Retinal pigment epithelial cell (primary cell): ENCODE measurements at places on chromosomes 6 and 20.

DNA sequence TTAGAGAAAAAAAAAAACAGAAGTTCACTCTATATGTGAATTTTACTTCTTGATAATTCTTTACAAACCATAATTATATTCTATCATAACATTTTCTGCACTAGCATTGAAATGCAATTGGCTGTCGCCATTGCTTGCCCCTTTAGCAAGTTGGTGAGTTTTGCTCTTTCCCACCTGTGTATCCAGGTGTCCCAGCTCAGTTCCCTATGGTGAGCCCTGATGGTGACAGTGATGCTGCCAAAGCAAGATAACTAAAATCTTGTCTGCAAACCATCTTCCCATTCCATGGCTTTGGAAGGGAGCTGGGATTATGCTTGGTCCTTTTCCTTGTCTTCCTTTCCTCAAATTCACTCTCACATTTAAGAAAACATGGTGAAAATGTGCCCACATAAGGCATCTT lies 429.6 kb downstream of the NKAIN2 start:
- DNase-seq = no peak

GRCh38 chr6:152720974-152721373 lies 23.3 kb downstream of the MYCT1 start:
- DNase-seq = no peak

DNA sequence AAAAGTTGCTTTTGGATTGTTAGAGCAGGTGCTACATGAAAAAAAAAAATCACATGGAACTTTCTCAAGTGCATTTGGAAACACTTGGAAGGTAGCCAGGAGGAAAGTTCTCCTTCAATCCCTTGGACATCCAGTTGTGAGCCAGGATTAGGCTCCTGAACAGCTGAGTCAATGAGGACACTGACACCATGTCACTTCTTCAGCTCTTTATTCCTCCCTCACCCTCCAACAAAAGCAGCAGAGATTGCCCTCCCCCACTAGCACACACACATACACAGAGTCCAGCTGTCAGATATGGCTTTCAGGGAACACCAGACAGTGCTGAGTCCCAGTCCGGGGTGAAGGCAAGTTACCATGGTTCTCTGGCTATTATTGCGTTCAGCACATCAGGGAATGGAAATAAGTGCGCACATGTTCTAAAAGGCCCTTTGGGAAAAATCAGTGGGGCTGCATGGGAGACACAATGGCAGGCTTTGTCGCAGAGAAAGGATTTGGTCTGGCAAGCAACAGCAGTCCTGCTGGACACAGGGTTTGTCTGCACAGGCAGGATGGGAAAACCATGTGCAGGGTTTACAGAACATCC lies 124.7 kb upstream of the MARCKS start:
- DNase-seq = peak; percentile 23

- DNase-seq = no peak
Observed at GRCh38 chr20:59525500-59526241, 78.7 kb upstream of the PHACTR3 start.

- DNase-seq = no peak
Observed at GRCh38 chr20:55271371-55271770, 733.9 kb downstream of the CBLN4 start.

DNA sequence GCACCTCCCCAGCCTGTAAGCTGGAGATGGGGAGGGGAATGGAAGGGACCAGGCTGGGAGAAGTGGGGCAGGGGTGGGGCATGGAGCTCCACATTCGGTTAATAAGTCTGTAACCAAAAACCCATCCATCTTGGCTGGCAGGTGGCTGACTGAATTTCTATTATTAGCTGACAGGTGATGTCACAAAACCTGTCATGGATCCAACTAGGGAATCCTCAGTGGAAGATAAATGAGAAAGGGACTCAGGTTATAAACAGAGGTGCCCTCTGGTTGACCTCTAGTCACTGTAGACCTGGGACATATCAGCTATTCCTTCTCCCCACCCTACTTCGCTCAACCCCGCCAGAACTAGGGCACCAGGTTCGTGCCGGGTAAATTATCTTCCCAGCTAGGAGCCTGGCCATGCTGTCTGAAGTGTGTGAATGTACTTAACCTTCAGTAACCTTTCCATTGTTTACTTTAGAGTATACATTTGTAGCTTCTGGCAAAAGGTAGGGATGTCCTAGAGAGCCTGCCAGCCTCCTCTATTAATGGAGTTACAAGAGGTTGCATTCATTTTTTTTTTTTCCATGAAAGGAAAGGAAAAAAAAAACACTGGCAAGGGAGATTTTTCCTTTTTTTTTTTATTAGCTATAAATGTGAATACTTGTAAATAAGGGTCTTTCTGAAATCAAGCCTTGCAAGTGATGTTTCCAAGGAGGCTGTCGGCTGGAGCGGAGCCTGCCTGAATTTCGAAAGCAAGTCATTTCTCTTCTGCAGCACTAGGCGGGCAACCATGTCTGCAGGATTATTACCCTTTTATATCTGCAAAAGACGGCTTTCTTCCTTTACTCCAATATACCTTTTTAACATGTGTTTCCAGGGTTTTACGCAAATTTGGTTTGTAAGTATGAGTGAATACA lies 135.9 kb downstream of the TMEM242 start:
- no peak for DNase-seq

- no peak for DNase-seq
Observed at GRCh38 chr6:112281821-112282615, 27.7 kb upstream of the LAMA4 start.

DNA sequence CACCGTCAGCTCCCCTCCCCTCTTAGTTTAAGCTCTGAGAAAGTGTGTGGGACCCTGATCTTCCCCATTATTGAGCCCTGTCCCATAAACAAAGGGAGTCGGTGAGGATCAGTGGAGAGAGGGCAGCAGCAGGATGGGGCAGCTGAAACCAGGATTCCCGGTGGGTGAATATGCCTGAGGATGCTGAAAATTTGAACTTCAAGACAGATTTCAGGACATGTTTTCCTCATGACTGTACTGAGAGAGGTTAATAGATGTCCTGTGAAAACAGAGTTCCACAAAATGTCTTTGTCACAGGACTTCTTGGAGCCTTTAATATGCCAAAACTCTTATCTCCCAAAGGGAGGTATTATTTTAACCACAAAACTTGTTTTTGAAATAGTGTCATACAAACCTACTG lies 53.5 kb upstream of the SLC22A16 start:
- no peak for DNase-seq

GRCh38 chr6:25042036-25042521 lies 106.3 kb upstream of the RIPOR2 start:
- no peak for DNase-seq

- DNase-seq = no peak
Observed at GRCh38 chr20:12591949-12592470, 416.8 kb upstream of the SPTLC3 start.

DNA sequence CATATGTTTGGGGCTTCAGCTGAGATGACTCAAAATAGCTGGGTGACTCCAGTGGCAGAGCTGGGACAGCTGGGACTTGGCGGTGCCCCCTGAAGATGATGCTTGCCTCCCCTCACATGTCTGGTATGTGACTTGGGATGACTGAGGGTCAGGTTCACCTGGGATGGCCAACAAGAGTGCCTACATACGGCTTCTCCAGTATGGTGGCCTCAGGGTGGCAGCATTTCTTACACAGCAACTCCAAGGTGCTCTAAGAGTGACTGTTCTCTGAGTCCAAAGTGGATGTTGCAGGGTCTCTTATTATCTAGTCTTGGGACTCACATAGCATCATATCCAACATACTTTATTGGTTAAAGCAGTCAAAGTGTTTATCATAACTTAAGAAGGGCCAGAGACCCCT lies 87.8 kb upstream of the CENPW start:
- DNase-seq = no peak

- DNase-seq = no peak
Observed at GRCh38 chr6:15502446-15503345, 160.1 kb downstream of the DTNBP1 start.

DNA sequence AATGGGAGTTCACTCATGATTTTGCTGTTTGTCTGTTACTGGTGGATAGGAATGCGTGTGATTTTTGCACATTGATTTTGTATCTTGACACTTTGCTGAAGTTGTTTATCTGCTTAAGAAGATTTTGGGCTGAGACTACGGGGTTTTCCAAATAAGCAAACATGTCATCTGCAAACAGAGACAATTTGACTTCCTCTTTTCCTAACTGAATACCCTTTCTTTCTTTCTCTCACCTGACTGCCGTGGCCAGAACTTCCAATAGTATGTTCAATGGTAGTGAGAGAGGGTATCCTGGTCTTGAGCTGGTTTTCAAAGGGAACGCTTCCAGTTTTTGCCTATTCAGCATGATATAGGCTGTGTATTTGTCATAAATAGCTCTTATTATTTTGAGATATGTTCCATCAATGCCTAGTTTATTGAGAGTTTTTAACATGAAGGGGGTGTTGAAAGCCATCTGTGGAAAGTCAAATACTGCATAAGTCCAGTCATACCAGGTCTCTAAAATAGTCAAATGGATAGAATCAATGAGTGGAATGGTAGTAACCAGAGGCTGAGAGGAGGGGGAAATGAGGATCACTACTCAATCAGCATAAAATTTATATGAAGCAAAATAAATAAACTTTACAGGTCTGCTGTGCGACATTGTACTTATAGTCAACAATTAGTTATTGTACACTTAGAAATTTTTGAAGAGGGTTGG lies 610.4 kb upstream of the ADGRB3 start:
- DNase-seq = no peak

DNA sequence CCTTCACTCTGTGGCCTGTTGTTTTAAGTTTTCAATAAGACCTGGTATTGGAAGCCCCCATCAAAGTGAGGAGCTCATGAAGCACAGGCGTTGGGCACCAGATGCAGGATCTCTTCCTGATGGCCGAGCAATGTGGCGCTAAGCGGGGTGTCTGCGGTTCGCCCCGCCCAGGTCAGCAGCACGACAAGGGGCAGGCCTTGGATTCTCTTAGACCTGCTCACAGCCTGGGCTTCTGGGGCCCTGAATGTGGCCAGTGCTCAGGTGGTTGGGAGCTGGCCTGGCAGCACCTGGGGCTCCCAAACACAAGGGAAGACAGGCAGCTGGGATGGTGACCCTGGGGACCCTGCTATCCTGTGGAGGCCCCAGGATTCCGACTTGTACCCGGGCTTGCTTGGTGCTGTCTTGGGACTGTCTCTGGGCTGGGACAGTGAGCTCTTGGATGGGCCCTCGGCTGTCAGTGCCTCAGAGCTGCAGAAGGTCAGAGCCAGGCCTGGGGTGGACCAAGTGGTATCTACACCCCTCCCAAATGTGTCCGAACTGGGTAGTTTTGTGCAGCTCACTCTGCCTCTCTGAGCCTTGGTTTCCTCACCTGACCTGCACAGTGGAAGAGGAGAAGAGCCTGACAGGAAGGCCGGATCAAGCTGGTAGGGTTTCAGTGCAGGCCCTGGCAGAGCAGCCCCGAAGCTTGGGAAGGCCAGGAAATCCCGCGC lies 69.1 kb downstream of the PHACTR3 start:
- DNase-seq = no peak

DNA sequence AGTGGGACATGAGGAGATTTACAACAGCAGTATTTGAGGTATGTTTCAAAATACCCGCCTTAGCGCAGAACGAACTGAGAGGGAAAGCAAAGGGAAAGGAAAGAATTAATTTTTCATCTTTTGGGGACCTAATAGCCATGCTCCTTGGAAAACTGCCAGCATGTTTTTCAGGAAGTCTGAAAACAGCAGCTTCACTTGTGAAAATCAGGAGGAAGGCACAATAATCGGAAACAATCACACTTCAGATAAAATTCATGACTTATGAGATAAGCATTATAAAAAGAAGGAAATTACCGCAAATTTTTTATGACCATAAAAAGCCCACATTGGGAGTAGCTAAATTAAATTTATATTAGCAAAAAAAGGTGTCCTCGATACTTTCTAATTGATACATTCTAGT lies 541.1 kb downstream of the HAO1 start:
- DNase-seq = no peak

DNA sequence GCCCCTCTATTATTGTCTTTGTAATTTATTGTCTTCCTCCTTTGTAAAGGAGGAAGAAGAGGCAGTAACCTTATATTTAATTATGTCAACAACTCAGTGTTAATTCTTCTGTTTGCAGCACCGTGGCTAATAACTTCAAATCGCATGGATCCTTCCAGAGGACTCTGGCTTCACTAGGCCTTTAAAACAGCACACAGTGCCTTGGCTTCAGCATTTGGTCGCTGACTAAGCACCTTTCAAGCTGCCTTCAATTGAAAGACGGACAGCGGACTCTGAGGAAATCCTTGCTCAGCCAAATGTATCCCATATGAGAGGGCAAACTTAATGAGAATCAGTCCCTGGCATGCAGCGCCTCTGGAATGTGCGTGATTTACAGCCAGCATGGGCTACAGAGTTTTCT lies 64.2 kb downstream of the SGK1 start:
- DNase-seq = peak; percentile 75

GRCh38 chr6:25472906-25473305 lies 179.1 kb upstream of the SCGN start:
- DNase-seq = no peak

DNA sequence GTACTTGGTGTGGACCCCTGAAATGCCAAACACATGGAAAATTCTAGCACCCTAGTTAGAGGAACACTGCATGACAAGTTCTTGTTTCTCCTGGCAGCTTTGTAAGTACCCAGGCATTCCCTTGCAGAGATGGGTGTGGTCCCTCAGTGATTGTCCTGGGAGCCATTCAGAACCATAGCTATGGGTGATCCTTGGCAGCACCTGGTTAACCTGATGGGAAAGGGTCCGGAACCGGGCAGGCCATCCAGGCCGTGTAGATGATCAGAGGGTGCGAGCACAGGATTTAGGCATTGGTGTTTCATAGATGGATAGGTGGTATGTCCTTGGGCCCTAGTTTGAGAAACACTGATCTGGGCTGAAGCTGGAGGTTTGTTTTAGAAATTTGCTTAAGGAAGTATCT lies 95.8 kb downstream of the RPP40 start:
- no peak for DNase-seq

GRCh38 chr20:11499101-11499634 lies 418.5 kb upstream of the BTBD3 start:
- DNase-seq = no peak

DNA sequence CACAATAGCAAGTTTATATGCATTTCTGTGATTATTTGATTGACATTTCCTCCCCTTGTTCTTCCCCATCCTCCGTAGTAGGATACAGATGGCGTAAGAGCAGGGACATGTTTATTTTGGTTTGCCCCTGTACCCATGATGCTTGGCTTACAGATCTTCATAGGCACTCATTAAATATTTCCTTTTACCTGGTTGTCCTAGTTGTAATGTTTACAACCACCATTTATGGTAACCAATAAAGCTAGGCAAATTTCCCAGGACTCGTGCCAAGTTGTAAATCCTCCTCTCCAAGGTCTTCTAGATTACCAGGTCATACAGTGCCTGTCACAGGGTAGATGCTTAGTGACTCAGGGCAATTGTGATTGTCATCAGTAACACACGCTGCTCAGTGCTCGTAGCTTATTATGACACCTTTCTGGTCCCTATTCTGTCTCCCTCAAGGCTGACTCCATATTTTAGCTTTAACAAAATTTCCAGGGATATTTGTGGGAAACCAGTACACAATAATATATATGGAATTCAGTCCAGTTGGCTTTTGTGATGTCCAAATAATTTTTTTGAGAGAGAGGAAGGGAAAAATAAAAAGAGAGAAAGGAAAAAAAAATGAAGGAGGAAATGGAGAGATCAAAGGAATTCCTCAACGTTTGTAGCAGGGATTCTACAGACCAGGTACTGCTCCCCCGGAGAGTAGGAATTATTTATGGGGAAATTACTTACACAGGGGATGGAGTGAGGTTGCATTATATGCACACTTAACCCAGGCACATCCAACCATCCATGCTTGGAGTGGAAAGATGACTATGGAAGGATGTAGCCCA lies 24.6 kb downstream of the CYP24A1 start:
- peak; percentile 97 for DNase-seq
